ENCODE measurements at places on chromosomes 11 and 22. TPM values are rescaled to one million over a fixed set of nuclear protein-coding genes. Genes with fewer than 3 reads are reported as not detected.

TMPRSS5 gene
- not detected for total RNA-seq

- no peak overlapping the region for H3K4me3 ChIP-seq
- H3K27ac ChIP-seq = no peak overlapping the region
- DNase-seq = no peak
- H3K36me3 ChIP-seq = no peaks in the 10 kb centered on the region
Measured at GRCh38 chr22:43498856-43499253, 87.0 kb downstream of the MPPED1 start.

OR52N2 gene
- not detected for total RNA-seq

CARD18 gene
- total RNA-seq = not detected

- H3K27ac ChIP-seq = no peak overlapping the region
- H3K4me3 ChIP-seq = no peak overlapping the region
- H3K4me1 ChIP-seq = peaks cover 12% of the 10 kb centered on the region
- H3K27me3 ChIP-seq = no peaks in the 10 kb centered on the region
- no peak for DNase-seq
Measured at GRCh38 chr11:123578778-123579481, 75.5 kb downstream of the SCN3B start.

IL17REL gene
- not detected for total RNA-seq

DNA sequence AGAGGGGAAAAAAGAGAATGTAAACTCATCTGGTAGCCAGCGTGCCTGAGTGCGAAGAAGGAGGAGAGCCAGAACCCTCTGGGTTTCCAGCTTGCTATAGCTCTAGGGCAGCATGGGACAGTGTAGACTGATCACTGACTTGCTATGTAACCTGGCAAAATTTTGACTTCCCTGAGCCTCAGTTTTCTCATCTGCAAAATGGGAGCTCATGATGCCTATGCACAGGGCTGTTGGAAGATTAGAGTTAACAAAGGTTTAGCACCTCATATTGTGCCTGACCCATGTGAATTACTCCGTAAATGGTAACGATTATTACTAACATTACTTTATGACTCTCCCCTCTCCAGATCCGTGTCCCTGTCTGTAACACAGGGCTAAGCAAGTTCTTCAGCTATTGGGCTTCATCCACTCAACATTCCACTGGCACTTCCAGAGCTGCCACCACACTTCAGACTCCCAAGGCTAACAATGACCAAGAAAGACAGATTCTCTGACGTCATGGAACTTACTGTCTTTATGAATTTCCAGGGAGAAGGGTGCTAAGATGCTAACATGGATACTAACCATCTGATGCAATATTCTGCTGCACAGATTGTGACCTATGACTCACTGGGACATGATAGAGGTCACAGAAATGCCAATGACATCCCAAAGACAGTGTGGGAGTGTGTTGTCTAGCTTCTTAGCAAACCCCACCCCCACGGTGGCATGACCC, 195.2 kb downstream of the TRIM29 start:
- DNase-seq = no peak
- H3K27ac ChIP-seq = no peak overlapping the region
- no peaks in the 10 kb centered on the region for H3K4me1 ChIP-seq
- no peaks in the 10 kb centered on the region for H3K27me3 ChIP-seq
- H3K36me3 ChIP-seq = no peaks in the 10 kb centered on the region

GRCh38 chr22:17938484-17938924, 85.9 kb downstream of the MICAL3 start:
- H3K36me3 ChIP-seq = no peaks in the 10 kb centered on the region
- peaks cover 54% of the 10 kb centered on the region for H3K4me1 ChIP-seq
- no peak overlapping the region for H3K27ac ChIP-seq
- H3K27me3 ChIP-seq = no peaks in the 10 kb centered on the region

- peak overlapping the region; percentile 58 for H3K27ac ChIP-seq
- H3K36me3 ChIP-seq = no peaks in the 10 kb centered on the region
- DNase-seq = peak; percentile 75
- H3K4me1 ChIP-seq = peaks cover 13% of the 10 kb centered on the region
Measured at GRCh38 chr22:23402275-23403151, 177.6 kb downstream of the IGLL1 start.

DDTL gene
- total RNA-seq = 3.0 TPM

KCNQ1 gene
- 75.9 TPM for total RNA-seq

GRCh38 chr11:65856689-65857499, 1.1 kb downstream of the CFL1 start:
- H3K27ac ChIP-seq = peak overlapping the region; percentile 97
- peak overlapping the region; percentile 99 for H3K4me3 ChIP-seq
- peak; percentile 84 for DNase-seq
- H3K27me3 ChIP-seq = no peaks in the 10 kb centered on the region
- H3K36me3 ChIP-seq = peaks cover 48% of the 10 kb centered on the region

DNA sequence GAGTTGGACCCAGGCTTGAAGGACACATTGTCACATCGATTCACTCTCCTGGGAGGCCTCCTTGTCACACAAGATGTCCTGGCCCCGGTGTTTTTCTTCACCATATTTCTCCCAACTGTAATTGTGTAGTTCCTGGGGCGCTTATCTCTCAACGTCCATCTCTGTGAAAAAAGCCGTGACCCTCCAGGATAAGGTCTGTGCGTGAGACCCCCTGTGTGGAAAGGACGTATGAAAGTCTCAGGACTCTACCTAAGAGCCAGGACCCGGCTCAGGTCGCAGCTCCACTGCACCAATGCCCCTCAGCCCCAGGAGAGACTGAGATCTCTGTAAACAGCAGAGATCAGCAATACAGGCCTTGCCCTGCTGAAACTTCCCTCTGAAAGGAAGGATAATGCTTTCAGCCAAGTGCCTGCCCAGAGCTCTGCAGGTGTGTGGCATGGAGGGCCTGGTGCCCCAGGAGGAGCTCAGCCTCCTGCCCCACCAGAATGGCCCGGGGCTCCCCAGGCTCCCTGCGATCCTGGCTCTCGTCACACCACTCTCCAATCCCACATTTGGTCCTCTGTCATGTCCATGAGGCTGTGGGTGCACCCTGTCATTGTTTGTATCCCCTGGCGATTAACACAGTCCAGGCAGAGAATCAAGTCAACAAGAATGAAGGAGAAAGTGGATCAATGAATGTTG, 119.2 kb upstream of the TMEM45B start:
- DNase-seq = no peak
- no peaks in the 10 kb centered on the region for H3K36me3 ChIP-seq
- H3K27ac ChIP-seq = no peak overlapping the region
- no peaks in the 10 kb centered on the region for H3K27me3 ChIP-seq
- no peaks in the 10 kb centered on the region for H3K4me1 ChIP-seq

USP28 gene
- 18.1 TPM for total RNA-seq

Measured in stomach (tissue), 19 donors.